Activated T-helper 1 cell treated with Interleukin-2 at 50 U/mL for 16 hours (primary cell): ENCODE measurements at places on chromosomes 2 and 18.

GRCh38 chr18:79197531-79197930, 128.3 kb downstream of the ATP9B start:
- DNase-seq: no peak

GRCh38 chr2:9114458-9114857, 92.2 kb upstream of the ASAP2 start:
- no peak for DNase-seq

DNA sequence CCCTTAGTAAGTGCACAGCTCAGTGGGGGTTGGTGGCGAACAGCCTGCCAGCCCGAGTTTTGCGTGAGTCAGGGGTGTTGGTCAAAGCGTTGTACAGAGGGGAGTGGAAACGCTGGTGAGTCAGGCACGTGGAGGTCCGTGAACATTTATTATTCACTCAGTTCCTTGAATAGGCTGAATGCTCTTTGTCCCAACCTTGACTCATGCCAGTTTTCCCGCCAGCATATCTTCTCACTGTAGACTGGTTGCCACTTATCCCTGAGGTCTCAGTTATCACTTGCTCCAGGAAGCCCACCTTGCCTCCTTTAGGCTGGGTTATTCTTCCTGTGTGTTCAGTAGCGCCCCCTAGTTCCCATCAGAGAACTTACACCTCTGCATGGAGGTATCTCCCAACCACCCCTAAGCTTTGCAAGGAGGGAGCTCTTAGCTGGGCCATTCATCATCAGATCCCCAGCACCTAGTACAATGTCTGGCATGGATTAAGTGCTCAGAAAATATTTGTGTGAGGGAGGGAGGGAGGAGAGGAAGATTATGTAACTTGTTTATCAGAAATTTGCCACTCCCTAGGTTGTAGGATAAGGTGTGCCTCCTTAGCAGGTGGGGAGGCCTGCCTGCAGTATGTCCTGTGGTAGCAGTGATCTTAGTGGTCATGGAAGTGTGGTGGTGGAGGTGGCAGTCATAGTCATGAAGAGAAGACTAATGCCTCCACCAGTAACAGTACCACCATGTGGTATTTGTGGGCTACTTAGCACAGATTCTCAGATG, 72.1 kb downstream of the CABLES1 start:
- no peak for DNase-seq

GRCh38 chr2:170217778-170218251, 39.9 kb downstream of the MYO3B start:
- no peak for DNase-seq

GRCh38 chr2:144331674-144332355, 188.1 kb downstream of the ZEB2 start:
- DNase-seq: no peak

GRCh38 chr2:49080681-49081080, 73.6 kb downstream of the FSHR start:
- DNase-seq: no peak

DNA sequence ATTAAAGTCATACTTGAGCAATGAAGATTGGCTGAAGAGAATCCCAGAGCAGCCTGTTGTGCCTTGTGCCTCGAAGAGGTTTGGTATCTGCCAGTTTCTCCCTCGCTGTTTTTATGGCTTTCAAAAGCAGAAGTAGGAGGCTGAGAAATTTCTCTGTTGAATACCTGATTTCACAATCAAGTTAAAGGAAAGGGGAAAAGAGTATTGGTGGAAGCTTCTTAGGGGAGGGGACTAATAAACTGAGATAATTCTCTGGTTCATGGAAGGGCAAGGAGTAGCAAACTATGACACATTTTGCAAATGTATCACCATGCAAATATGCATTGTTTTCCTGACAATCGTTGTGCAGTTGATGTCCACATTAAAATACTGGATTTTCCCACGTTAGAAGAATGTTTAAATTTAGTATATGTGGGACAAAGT, at the start of gene IL1B:
IL1B (minus strand) TSS at position 85 of the 423 bp plus-strand sequence. CDS start 550 bp downstream, outside the sequence.
- no peak for DNase-seq

- DNase-seq: no peak
Measured at GRCh38 chr2:124913868-124914267, 888.8 kb downstream of the CNTNAP5 start.

GRCh38 chr18:2898186-2898640, 51.4 kb downstream of the EMILIN2 start:
- no peak for DNase-seq

- no peak for DNase-seq
Measured at GRCh38 chr18:6811816-6812215, 82.3 kb downstream of the ARHGAP28 start.

DNA sequence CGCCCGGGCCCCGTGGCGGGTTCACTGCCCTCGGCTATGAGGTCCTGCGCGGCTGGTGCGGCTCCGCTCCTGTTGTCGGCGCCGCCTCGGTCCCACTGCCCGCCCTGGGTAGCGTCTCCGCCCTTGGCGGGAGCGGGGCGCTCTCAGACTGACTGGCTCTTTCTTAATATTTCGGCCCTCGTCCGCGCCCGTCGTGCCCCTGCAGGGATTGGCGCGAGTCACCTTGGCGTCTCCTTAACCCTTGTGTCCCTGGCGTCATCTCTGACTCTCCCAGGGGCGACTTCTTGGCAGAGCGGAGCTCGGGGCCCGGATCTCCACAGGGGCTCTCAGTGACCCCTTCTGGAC, 1.3 kb downstream of the PTMA start:
- no peak for DNase-seq

- DNase-seq: no peak
Measured at GRCh38 chr2:28219758-28220368, 172.8 kb upstream of the FOSL2 start.

DNA sequence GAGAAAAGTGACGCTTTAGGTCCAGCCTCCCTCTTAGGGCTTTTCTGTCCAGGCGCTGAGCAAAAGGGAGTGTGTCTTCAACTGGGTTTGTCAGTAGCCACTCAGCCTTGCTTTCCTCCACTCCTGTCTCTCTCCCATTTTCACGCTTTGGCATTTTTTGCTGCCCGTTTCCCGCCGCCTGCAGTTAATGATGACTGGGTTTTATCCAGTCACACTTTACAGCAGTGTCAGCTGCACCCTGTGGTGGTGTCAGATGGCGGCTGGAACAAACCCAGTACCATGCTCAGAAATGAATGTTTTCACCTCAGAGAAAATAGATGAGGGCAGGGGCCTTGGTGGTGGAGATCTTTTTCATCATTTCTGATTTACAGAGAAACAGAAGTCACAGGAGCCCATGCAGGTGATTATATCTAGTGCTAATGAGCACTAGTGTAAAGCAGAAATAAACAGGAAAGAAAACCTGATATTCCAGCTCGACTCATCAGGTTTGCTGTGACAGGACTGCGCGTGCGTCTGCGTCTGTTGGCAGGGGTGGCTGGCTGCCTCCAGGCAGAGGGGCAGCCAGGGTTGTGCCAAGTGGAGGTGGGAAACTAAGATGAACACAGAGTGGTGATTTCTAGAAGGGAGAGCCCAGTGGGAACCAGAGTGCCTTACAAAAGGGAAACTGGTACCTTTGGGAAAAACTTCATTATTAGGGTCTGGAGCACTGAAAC, 139.9 kb downstream of the TANC1 start:
- no peak for DNase-seq

DNA sequence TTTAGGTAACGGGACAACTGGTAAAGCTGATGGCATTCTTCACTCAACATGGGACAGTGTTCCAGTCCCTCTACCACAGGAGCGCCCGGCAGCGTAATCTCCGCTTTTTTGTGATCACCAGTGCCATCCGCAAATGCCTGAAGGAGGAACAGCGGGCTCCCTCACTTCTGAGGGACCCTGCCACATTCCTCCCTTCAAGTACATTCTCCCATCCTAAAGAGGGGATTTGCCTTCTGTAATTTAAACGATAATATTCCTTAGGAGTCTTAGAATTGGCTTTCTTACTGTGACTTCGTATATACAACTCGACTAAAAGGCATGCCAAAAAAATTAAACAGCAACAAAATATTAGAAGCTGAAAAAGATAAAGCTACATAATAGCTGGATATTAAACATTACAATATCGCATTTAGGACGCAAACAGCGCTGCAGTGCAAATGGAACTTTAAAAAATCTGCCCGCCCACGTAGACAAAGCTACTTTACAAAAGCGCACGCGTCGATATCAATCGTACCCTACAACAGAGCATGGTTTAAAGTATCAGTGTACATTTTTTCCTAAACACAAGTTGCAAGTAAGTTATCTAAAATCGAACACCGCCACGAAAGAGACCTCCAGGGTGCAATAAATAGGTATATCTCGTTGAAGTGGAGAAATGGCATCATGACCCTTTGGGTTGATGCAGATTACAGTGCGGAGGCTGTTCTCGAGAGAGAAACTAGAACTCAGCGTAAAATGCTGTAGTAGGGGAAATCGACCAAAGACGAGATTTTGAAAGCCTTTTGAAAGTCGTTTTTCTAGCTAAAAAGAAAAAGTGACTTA, 2.3 kb upstream of the VSNL1 start:
- DNase-seq: no peak

GRCh38 chr2:222294996-222295367, 3.8 kb downstream of the PAX3 start:
- no peak for DNase-seq

DNA sequence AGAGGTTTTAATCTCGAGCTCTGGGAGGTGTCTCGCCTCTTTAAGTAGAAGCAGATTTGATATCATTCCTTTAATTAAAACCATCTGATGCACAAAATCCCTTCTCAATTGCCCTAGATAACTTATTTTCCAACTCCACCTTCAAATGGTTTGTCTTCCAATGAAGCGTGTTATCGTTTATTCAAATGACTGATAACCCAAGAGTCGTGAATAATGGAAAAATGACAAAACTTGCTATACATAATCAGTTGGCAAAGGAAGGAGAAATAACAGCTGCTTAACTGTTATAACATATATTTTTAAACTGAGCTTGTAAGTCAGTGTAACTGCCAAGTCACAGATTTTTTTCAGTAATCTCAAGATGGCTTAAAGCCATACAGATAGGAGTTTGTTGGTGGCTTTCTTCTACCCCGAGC, 144.6 kb downstream of the QPCT start:
- no peak for DNase-seq
